ENCODE measurements at places on chromosomes 11 and 22.

GRCh38 chr11:11605181-11605580, 16.6 kb downstream of the GALNT18 start:
- H3K27me3 ChIP-seq = no peaks in the 10 kb centered on the region
- H3K4me1 ChIP-seq = no peaks in the 10 kb centered on the region
- no peaks in the 10 kb centered on the region for H3K36me3 ChIP-seq
- DNase-seq = no peak

GRCh38 chr11:47225552-47226400, 11.0 kb downstream of the DDB2 start:
- H3K4me3 ChIP-seq = no peak overlapping the region
- H3K36me3 ChIP-seq = no peaks in the 10 kb centered on the region
- no peaks in the 10 kb centered on the region for H3K4me1 ChIP-seq
- no peaks in the 10 kb centered on the region for H3K27me3 ChIP-seq

DNA sequence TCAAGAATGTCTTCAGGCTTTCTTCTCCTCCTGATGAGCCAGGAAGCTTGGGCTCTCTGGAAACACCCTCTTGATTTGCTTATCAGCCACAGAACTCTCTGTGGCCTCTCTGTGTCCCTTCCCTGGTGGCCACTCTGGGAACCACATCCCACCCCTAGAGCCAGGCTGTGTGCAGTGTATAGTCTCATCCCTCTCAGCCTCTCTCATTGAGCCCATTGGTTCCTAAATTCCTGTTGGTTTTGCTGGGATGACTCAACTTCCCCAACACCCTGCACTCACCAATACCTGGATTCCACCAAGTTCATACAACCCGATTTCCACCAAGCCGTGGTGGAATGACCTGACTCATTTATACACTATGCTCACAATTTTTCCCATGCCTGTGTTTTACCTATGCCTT, 5.2 kb downstream of the IRAG1 start:
- H3K4me3 ChIP-seq = no peak overlapping the region
- H3K4me1 ChIP-seq = no peaks in the 10 kb centered on the region
- H3K27ac ChIP-seq = peak overlapping the region; percentile 10

GRCh38 chr11:10460611-10461275, 5.7 kb downstream of the AMPD3 start:
- no peaks in the 10 kb centered on the region for H3K27me3 ChIP-seq
- H3K4me1 ChIP-seq = no peaks in the 10 kb centered on the region
- no peak for DNase-seq
- H3K36me3 ChIP-seq = no peaks in the 10 kb centered on the region
- no peak overlapping the region for H3K27ac ChIP-seq
- no peak overlapping the region for H3K4me3 ChIP-seq

DNA sequence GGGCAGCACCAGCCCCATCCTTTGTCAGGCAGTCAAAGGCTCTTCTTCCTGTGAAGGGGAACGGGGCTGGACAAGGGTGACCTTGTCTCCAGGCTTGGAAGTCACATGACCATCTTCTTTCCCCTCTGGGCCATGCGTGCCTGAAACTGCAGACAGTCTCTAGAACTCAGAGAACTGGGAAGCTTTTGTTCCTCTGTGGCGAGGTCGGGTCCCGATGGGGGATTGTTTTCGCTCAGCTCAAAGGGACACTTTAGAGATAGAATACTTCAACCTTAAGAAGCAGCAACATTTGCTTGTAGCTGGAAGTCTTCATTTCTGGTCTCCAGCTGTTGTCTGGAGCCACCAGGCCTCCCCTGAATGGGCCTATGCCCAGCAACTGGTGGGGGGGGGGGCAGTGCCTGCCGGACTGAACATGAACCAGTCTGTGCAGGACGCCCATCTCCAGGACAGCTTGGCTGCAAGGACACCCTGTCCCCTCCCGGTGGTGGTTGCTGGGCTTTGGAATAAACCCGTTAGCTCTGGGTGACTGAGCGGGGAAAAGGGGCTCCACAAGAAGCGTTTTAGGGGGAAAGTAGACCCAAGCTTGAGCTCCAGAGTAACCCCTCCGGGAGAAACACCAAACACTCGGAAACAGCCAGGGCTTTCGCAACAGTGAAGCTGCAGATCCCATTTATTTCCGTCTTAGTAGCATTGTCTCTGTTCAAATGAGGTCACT, 55.7 kb upstream of the EMID1 start:
- no peak overlapping the region for H3K27ac ChIP-seq
- H3K36me3 ChIP-seq = no peaks in the 10 kb centered on the region
- no peak for DNase-seq
- H3K27me3 ChIP-seq = no peaks in the 10 kb centered on the region
- no peak overlapping the region for H3K4me3 ChIP-seq

DNA sequence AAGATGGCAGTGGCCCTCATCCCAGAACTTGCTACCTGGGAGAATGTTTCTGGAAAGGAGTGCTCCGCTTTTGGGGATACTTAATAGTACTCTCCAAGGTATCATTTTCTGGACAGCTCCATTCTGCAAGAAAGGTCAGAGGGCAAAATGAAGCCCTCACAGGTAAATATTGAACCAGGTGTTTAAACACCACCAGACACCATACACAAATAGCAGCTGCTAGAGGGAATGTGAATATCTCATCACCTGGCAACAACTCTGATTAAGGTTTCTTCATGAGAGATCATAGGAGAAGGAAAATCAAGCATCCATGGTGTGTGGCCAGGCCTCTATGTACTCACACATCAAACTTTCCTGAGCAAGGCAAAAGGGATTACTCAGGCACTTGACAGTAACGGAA, 226.1 kb upstream of the FAT3 start:
- no peak overlapping the region for H3K4me3 ChIP-seq
- no peak for DNase-seq
- H3K36me3 ChIP-seq = no peaks in the 10 kb centered on the region
- no peaks in the 10 kb centered on the region for H3K4me1 ChIP-seq
- H3K27ac ChIP-seq = no peak overlapping the region

DNA sequence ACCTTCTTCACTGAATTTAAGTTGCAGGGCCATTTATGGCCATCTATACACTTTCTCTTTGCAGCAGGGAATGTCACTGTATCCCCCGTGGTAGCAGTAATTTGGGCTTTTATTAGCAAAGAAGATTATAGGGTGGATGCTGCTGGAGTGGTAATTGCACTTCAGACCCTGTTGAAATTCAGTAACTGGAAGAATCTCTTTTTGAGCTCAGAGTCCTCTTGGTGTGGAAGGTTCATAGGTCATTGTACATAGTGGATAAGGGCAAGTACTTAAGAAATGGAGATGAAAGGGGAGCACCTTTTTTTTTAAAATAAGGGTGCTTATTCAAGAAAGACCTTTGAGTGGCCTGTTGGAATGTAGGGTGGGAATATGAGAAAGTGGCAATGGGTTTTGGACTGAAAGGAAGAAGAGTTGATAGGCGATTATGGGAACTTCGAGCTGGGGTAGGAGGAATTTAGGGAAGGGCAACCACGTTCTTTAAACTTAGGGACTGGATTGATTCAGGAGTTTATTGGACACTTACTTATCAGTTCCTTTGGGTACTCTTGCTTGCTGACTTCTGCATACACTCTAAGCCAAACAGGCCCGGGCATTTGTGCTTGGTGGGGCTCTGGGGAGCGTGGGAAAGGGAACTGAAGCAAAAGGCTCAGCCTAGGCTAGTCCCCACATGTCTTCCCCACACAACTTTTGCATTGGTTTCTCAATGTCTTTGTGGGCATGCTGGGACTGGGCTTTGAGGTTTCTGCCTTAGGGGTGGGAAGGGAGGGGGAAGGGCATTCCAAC, 26.5 kb downstream of the CTNND1 start:
- DNase-seq = no peak
- no peaks in the 10 kb centered on the region for H3K4me1 ChIP-seq
- H3K36me3 ChIP-seq = no peaks in the 10 kb centered on the region
- H3K27ac ChIP-seq = no peak overlapping the region
- no peaks in the 10 kb centered on the region for H3K27me3 ChIP-seq

DNA sequence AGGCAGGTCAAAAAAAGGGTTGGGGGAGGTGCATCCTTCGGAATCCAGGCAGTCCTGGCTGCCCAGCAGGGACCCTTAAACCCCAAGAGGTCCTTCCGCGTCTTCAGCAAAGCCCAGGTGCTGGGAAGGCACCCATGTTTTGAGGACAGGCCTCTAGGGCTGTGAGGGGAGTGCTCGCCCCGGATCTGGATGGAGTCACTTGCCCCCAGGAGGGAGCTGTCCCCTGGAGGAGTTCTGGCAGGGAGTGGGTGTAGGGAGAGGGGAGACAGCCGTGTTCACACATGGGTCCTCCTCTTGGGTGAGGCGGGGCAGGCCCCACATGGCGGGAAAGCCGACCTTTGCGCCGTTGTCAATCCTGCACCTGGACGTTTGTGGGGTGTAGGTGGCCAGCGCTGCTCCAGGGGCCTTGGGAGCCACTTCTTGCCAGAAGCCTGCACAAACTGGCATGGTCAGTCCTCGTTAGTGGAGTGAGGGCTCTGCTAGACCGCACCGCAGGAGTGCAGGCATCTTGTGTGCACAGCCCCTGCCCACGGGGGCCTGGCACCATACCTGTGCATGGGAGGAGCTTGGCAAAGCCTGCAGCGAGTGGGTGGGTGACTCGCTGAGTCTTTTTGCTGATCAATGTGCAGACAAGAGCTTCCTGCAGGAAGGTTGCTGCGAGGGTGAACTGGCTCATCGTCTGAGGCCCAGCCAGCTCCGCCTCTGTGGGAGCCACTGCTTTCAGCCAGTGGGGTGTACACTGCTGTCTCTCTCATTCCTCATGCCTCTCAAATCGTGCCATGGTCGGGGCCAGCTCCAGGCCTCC, 16.0 kb downstream of the PPIL2 start:
- H3K4me3 ChIP-seq = no peak overlapping the region
- DNase-seq = no peak
- H3K4me1 ChIP-seq = no peaks in the 10 kb centered on the region
- H3K36me3 ChIP-seq = no peaks in the 10 kb centered on the region

GRCh38 chr22:27476729-27477128, 324.8 kb downstream of the MN1 start:
- H3K27ac ChIP-seq = no peak overlapping the region
- no peaks in the 10 kb centered on the region for H3K36me3 ChIP-seq
- peaks cover 6% of the 10 kb centered on the region for H3K4me1 ChIP-seq
- no peaks in the 10 kb centered on the region for H3K27me3 ChIP-seq
- no peak overlapping the region for H3K4me3 ChIP-seq

DNA sequence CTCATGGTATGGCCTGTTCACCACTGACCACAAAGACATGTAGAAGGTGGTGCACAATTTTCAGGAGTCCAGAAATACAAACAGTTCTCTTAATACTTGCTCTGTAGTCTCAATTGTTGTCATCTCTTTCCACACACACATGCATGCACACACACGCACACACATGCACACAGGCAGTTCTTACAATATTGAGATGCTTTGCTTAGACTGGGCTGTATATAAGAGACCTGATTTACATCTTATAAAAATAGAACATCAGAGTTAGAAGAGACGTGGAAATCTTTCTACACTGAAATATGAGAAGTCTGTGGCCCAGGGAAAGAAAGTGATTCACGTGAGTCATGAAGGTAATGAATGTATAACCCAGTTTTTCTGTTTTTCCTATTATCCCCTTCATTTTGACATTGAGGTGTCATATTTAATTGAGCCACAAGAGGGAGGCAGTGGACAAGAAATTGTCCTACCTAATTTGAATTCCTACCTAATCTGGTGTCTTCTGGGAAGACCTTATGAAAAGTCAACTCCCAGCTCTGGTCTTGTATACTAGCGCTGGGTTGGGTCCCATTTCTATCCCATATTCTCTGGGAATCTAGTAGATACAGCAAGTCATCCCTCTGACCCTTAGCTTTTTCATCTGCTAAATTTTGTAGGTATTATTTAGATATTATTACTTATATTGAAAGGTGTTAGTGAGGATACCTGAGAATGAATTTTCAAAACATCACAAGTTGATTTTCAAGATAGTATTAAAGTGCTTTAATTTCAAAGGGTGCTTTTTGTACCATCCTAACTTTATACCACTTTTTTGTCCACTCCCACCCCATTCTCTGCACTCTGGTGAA, 14.9 kb upstream of the MS4A4A start:
- no peaks in the 10 kb centered on the region for H3K27me3 ChIP-seq
- H3K36me3 ChIP-seq = no peaks in the 10 kb centered on the region
- H3K4me1 ChIP-seq = no peaks in the 10 kb centered on the region
- no peak overlapping the region for H3K27ac ChIP-seq
- H3K4me3 ChIP-seq = no peak overlapping the region

GRCh38 chr11:450809-451451, 851 bp downstream of the PTDSS2 start:
- H3K27ac ChIP-seq = peak overlapping the region; percentile 83
- no peaks in the 10 kb centered on the region for H3K36me3 ChIP-seq
- peak; percentile 55 for DNase-seq
- H3K4me3 ChIP-seq = peak overlapping the region; percentile 52
- no peaks in the 10 kb centered on the region for H3K27me3 ChIP-seq

GRCh38 chr22:16774911-16775500, 50.2 kb downstream of the XKR3 start:
- H3K27me3 ChIP-seq = no peaks in the 10 kb centered on the region
- H3K4me3 ChIP-seq = no peak overlapping the region
- no peak for DNase-seq
- H3K36me3 ChIP-seq = no peaks in the 10 kb centered on the region

- peaks cover 3% of the 10 kb centered on the region for H3K4me1 ChIP-seq
- no peak overlapping the region for H3K4me3 ChIP-seq
- H3K27ac ChIP-seq = no peak overlapping the region
- DNase-seq = no peak
- no peaks in the 10 kb centered on the region for H3K36me3 ChIP-seq
Observed at GRCh38 chr22:19182472-19183157, 4.1 kb upstream of the SLC25A1 start.

GRCh38 chr11:126140926-126141280, 70.5 kb downstream of the RPUSD4 start:
- no peaks in the 10 kb centered on the region for H3K36me3 ChIP-seq
- H3K4me1 ChIP-seq = peaks cover 32% of the 10 kb centered on the region
- no peaks in the 10 kb centered on the region for H3K27me3 ChIP-seq
- DNase-seq = peak; percentile 75
- no peak overlapping the region for H3K4me3 ChIP-seq

- H3K36me3 ChIP-seq = no peaks in the 10 kb centered on the region
- no peaks in the 10 kb centered on the region for H3K27me3 ChIP-seq
- peak overlapping the region; percentile 51 for H3K27ac ChIP-seq
- DNase-seq = peak; percentile 15
- H3K4me3 ChIP-seq = no peak overlapping the region
Observed at GRCh38 chr11:43830928-43831440, 49.6 kb upstream of the ALKBH3 start.

DNA sequence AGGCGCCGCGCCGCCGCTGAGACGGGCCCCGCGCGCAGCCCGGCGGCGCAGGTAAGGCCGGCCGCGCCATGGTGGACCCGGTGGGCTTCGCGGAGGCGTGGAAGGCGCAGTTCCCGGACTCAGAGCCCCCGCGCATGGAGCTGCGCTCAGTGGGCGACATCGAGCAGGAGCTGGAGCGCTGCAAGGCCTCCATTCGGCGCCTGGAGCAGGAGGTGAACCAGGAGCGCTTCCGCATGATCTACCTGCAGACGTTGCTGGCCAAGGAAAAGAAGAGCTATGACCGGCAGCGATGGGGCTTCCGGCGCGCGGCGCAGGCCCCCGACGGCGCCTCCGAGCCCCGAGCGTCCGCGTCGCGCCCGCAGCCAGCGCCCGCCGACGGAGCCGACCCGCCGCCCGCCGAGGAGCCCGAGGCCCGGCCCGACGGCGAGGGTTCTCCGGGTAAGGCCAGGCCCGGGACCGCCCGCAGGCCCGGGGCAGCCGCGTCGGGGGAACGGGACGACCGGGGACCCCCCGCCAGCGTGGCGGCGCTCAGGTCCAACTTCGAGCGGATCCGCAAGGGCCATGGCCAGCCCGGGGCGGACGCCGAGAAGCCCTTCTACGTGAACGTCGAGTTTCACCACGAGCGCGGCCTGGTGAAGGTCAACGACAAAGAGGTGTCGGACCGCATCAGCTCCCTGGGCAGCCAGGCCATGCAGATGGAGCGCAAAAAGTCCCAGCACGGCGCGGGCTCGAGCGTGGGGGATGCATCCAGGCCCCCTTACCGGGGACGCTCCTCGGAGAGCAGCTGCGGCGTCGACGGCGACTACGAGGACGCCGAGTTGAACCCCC, 798 bp downstream of the BCR start:
- peak overlapping the region; percentile 73 for H3K4me3 ChIP-seq
- peak overlapping the region; percentile 59 for H3K27ac ChIP-seq
- H3K4me1 ChIP-seq = no peaks in the 10 kb centered on the region
- H3K36me3 ChIP-seq = no peaks in the 10 kb centered on the region

Measured in uterus (tissue), 4 donors.